ENCODE measurements at places on chromosomes 7 and 10.
A peak's percentile ranks its signal among the peaks of the same experiment; 100 is the strongest.

DNA sequence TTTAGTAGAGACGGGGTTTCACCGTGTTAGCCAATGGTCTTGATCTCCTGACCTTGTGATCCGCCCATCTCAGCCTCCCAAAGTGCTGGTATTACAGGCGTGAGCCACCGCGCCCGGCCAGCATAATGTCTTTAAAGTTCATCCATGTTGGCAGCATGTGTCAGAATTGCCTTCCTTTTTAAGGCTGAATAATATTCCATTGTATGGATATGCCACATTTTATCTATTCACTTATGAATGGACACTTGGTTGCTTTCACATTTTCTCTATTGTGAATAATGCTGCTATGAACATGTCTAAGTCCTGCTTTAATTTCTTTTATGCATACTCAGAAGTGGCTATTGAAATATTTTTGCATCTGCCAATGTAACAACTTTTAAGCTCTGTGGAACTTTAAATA is 754.0 kb upstream of the GALNT17 start:
- H3K27ac ChIP-seq, result no peak overlapping the region
- no peak for DNase-seq
- no peak overlapping the region for H3K4me3 ChIP-seq

GRCh38 chr7:84546403-84546802 is 351.8 kb upstream of the SEMA3A start:
- H3K36me3 ChIP-seq, result no peaks in the 10 kb centered on the region
- H3K27ac ChIP-seq, result no peak overlapping the region
- H3K27me3 ChIP-seq, result no peaks in the 10 kb centered on the region
- DNase-seq, result no peak
- no peaks in the 10 kb centered on the region for H3K4me1 ChIP-seq
- no peak overlapping the region for H3K4me3 ChIP-seq

GRCh38 chr7:150820578-150821198 is 20.1 kb downstream of the TMEM176A start:
- no peak for DNase-seq
- H3K27ac ChIP-seq, result no peak overlapping the region
- H3K36me3 ChIP-seq, result no peaks in the 10 kb centered on the region
- no peaks in the 10 kb centered on the region for H3K4me1 ChIP-seq
- H3K4me3 ChIP-seq, result no peak overlapping the region

GRCh38 chr10:76202777-76203176 is 771.4 kb downstream of the LRMDA start:
- no peak for DNase-seq
- H3K4me3 ChIP-seq, result no peak overlapping the region
- no peaks in the 10 kb centered on the region for H3K36me3 ChIP-seq
- no peaks in the 10 kb centered on the region for H3K27me3 ChIP-seq
- no peaks in the 10 kb centered on the region for H3K4me1 ChIP-seq

GRCh38 chr7:152579070-152579469 is 96.9 kb downstream of the XRCC2 start:
- H3K36me3 ChIP-seq, result no peaks in the 10 kb centered on the region
- DNase-seq, result no peak
- no peak overlapping the region for H3K4me3 ChIP-seq
- no peak overlapping the region for H3K27ac ChIP-seq

GRCh38 chr10:117621795-117622420 is 79.4 kb downstream of the EMX2 start:
- H3K4me3 ChIP-seq, result no peak overlapping the region
- no peaks in the 10 kb centered on the region for H3K27me3 ChIP-seq
- H3K27ac ChIP-seq, result no peak overlapping the region

GRCh38 chr7:126227055-126227454 is 1025.7 kb downstream of the GRM8 start:
- no peaks in the 10 kb centered on the region for H3K4me1 ChIP-seq
- DNase-seq, result no peak
- H3K36me3 ChIP-seq, result no peaks in the 10 kb centered on the region
- H3K27me3 ChIP-seq, result no peaks in the 10 kb centered on the region
- no peak overlapping the region for H3K4me3 ChIP-seq

DNA sequence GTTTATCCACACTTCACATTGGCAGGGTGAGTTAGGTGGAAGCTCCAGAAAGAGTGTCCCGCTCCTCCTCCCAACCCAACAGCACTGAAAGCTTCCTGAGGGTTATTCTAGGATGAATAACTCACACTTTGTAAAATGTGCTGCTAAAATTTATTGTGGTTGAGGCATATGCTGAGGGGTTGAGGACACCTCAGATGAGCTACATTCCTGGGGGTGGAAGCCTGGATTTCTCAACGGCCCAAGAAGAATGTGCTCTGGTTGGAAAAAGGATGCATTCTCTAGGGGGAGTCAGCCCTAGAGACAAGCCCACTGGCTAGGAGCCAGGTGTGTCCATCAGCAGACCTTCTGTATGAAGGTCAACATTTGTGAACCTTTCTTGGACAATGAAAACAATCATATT is 91.5 kb upstream of the PDE1C start:
- no peak overlapping the region for H3K27ac ChIP-seq
- no peaks in the 10 kb centered on the region for H3K4me1 ChIP-seq
- no peaks in the 10 kb centered on the region for H3K27me3 ChIP-seq
- no peak for DNase-seq
- no peak overlapping the region for H3K4me3 ChIP-seq

- DNase-seq, result peak; percentile 72
- H3K4me3 ChIP-seq, result peak overlapping the region; percentile 63
- H3K4me1 ChIP-seq, result peaks cover 19% of the 10 kb centered on the region
- no peaks in the 10 kb centered on the region for H3K27me3 ChIP-seq
- peak overlapping the region; percentile 43 for H3K27ac ChIP-seq
Measured at GRCh38 chr10:5447611-5448071, 35.3 kb downstream of the NET1 start.

DNA sequence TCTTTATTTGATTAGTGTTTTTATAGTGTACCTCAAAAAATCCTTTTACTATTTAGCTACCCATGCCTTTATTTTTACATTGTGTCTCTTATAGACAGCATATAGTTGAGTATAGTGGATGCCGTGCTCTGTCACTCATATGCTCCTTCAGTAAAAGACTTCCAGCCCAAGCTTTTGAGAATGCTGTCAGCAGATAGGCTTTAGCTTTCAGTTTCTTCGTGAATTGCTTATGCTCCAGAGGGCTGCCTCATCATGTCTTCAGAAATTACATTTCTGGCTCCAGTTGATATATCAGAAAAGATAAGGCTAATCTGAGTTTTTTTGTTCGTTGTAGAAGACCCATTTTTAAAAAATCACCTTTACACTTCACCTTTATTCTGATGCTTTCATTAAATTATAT is 332.0 kb downstream of the NXPH1 start:
- no peaks in the 10 kb centered on the region for H3K4me1 ChIP-seq
- no peak overlapping the region for H3K4me3 ChIP-seq
- peak overlapping the region; percentile 21 for H3K27ac ChIP-seq

DNA sequence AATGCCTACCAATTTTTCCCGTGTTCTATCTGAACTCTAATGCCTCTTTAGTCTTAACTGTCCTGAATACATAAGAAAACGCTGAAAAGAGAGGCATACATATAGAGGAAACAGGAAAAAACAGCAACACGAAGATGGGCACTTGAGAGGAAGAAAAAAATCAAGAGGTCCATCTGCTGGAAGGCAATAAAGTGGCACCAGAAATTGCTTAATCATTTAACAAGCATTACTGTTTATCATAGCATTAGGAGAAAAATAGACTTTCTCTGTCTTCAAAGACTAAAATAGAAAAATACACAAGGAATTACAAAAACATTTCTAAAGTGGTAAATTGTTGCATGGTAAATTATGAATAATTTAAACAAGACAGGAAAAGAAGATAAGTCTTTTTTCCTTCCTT is 35.0 kb downstream of the NSUN6 start:
- no peak overlapping the region for H3K4me3 ChIP-seq
- peaks cover 4% of the 10 kb centered on the region for H3K36me3 ChIP-seq
- H3K27ac ChIP-seq, result no peak overlapping the region
- no peak for DNase-seq
- no peaks in the 10 kb centered on the region for H3K4me1 ChIP-seq

DNA sequence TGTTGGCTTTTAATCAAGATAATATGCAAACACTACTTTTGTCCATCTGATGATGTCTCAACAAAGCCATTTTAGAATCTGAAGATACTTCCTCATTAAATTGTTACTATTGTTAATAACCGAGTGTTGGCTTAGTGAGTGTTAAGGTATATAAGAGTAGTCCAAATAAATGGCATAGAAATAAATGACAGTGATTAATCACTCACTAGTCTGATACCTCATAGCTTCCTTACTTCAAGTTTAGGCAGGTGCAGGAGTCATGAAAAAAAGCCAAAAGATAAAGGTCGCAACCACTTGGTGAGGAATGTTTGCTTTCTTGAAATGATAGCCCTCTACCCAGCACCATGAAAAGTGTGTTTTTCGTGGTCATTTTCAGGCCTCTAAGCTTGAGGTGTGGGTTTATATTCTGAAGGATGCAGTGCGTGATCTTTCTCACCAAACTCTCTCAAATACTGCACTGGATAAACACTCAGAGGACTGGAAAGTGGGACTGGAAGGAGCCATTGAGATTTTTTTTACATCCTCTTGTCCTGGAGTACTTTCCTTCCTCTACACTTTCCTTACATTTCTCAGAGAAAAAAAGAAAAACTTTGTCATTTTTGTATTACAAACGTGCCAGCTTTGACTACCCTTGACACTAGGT is 138.1 kb downstream of the KIAA1217 start:
- no peaks in the 10 kb centered on the region for H3K36me3 ChIP-seq
- no peak overlapping the region for H3K27ac ChIP-seq
- no peak for DNase-seq

- no peaks in the 10 kb centered on the region for H3K4me1 ChIP-seq
- no peak overlapping the region for H3K27ac ChIP-seq
- H3K4me3 ChIP-seq, result no peak overlapping the region
- peaks cover 10% of the 10 kb centered on the region for H3K36me3 ChIP-seq
Measured at GRCh38 chr10:122853665-122854313, 8.1 kb upstream of the CUZD1 start.

DNA sequence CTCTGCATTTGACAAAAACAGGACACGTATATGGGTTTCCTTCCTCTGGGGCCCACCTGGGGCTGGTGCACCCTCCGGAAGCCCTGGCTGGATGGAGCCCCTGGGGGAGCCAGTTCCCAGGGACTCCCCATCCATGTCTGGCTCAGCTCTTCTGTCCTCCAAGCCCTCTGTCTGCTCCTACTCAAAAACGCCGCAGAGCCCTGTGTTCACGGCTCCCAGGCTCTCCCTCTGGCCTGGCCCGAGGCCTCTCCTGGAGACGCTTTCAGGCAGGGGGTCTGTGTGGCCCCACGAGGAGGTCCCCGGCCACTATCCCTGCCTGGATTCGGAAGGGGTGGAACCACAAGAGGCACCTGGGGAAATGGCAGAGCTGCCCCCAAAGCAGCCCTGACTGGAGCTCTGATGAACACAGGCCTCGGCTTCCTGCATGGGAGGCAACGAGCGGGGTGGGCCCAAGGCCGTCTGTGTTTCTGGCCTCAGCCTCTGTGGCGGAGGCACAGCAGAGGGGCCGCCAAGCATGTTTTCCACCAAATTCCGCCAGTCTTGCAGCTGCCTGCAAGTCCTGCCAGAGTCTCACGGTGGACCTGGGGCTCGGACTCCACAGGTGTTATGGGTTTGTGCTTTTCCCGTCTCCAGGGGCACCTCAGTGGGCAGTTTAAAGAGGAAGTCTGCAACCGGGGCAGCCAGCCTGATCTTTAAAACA is 22.6 kb upstream of the INPP5A start:
- H3K4me3 ChIP-seq, result no peak overlapping the region
- no peak overlapping the region for H3K27ac ChIP-seq
- DNase-seq, result no peak

DNA sequence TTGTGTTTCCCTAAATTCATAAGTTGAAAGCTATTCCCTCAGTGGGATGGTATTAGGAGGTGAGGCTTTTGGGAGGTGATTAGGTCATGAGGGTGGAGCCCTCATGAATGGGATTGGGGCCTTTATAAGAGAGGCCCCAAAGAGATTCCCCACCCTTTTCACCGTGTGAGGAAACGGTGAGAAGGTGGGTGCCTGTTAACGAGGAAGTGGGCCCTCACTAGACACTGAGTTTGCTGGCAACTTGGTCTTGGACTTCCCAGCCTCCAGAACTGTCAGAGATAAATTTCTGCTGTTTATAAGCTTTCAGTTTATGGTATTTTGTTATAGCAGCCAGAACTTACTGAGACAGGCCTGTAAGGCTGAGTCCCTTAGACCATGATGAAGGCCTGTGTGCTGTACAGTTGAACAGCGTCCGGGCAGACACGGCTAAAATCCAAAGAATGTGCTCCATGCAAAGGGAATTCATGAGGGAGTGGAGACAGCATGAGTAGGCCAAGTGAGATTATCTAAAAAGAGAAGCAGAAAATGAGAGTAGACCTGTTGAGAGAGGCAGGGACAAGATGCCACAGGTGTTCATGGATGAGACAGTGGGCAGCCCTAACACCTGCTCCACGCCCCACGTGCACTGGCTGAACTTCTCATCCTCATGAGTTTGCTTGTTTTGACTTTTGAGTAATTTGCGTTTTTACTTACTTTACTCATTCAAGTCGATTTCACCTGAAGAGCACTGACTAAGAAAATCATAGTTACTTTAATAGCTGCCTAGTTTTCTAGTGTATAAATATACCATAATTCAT is 66.9 kb upstream of the SFMBT2 start:
- H3K4me1 ChIP-seq, result peaks cover 58% of the 10 kb centered on the region
- H3K27me3 ChIP-seq, result no peaks in the 10 kb centered on the region
- no peak for DNase-seq

DNA sequence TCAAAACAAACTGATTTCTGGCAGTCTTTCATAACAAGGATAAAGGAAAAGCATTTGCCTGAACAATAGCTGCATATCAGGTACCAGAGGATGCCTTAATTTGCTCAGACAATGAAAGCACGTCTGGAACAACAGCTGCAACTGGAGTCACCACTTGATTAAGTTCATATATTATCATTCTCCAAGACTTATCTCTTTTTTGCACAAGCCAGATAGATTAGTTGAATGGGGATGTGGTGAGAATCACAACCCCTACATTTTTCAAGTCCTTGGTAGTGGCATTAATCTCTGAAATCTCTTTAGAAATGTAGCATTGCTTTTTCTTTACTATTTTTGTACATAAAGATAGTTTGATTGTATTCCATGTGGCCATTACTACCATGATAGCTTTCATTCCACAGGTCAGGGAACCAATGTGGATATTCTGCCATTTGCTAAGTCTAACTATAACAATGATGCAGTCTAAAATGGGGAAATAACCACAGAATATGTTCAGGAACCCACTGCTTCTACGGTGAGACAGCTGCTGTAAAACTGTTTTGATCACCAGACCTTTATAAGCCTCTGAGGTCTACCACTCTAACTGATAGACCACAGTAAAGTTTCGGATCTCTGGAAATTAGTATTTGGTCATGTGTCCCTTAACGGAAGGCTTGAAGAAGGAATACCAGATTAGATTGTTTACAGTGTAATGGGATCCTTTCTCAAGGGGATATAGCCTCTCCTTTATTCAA is 1176.2 kb downstream of the DNAJB9 start:
- DNase-seq, result no peak
- no peak overlapping the region for H3K27ac ChIP-seq
- H3K36me3 ChIP-seq, result no peaks in the 10 kb centered on the region

- H3K27me3 ChIP-seq, result no peaks in the 10 kb centered on the region
- no peaks in the 10 kb centered on the region for H3K36me3 ChIP-seq
- no peak overlapping the region for H3K27ac ChIP-seq
- DNase-seq, result no peak
- H3K4me1 ChIP-seq, result no peaks in the 10 kb centered on the region
- no peak overlapping the region for H3K4me3 ChIP-seq
Measured at GRCh38 chr7:126398851-126399529, 853.8 kb downstream of the GRM8 start.

- H3K4me3 ChIP-seq, result no peak overlapping the region
- no peaks in the 10 kb centered on the region for H3K4me1 ChIP-seq
- DNase-seq, result no peak
Measured at GRCh38 chr7:25671111-25671510, 442.8 kb upstream of the NPVF start.

GRCh38 chr7:114842551-114843065 is 79.3 kb upstream of the MDFIC start:
- no peak overlapping the region for H3K27ac ChIP-seq
- H3K4me3 ChIP-seq, result no peak overlapping the region
- no peaks in the 10 kb centered on the region for H3K4me1 ChIP-seq
